Activated CD4-positive, alpha-beta memory T cell treated with anti-CD3 and anti-CD28 coated beads for 36 hours (primary cell): ENCODE measurements at places on chromosomes 7 and 10.

DNA sequence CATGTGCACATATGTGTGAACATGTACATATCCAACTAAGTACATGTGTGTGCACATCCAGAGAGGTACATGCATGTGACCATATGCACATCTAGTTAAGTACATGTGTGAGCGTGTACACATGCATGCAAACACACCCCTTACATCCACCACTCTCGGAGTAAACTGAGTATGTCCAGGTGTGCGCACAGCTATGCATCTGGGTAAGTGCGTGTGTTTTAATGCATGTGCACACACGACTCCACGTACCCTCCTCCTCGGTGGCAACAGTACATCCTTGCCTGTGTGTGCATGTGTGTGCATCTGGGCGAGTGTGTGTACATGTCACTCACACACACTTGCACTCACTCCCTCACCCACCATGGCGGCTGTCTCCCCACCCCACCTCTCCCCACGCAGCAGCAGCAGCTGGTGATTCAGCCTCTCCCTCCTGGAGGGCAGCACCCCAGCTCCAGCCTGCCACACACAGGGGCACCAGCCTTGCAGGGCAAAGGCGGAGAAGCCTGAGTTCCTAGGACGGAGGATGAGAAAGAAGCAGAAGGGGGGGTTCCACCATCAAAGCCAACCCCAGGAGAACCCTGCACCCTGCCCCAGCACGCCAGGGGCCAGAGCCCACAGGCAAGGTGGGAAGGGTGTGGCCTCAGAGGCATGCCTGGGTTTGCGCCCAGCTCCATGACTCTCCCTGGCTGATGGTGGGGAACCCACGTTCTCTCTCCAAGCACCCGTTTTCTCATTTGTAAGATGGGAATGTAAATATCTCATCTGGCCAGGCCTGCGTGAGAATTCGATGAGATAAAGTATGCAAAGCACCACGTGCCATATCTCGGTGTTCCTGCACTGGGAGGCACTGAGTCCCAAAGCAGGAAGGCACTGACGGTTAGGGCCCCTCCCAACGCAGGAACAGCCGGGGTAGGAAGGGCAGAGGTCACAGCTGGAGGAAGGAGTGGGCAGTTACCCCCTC is 27.7 kb upstream of the DNAAF5 start:
- DNase-seq: no peak

- no peak for DNase-seq
Measured at GRCh38 chr7:66429498-66430163, 199.1 kb upstream of the KCTD7 start.

- DNase-seq: no peak
Measured at GRCh38 chr10:61541960-61542359, 88.8 kb upstream of the TMEM26 start.

DNA sequence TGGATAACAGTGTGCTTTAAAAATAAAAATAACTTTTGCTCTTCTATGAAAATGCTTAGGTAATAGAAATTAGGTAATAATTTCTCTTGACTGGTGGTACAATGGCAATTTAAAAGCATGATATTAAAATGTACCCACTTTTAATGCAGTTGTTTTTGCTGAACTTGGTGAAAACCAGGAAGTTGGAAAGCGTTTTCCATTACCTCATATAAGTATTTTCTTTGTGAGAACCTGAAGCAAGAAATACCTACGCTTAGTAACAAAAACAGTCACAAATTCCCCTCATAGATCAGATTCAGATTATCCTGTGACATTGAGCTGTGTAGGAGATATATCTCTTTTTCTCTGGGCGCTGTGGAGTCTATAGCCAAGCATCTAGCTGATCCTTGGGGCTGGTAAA is 689.0 kb upstream of the FZD8 start:
- no peak for DNase-seq

DNA sequence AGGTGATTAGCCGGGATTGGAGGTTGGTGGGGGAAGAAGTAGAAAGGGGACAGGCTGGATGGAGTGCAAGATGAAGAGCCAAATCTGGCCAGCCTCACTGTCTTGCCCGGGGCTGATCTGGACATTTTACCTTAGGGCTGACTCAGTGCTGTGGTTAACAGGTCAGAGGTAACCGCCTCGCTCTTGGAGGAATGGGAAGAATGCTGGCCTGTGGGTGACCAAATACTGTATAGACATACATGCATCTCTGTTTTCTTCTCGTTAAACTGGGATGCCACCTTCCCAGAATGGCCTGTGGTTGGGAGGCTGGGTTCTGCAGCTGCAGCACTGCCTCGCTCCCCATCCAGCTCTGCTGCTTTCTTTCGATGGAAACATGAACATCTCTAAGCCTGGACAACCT is 120.0 kb downstream of the SEC23IP start:
- DNase-seq: no peak

DNA sequence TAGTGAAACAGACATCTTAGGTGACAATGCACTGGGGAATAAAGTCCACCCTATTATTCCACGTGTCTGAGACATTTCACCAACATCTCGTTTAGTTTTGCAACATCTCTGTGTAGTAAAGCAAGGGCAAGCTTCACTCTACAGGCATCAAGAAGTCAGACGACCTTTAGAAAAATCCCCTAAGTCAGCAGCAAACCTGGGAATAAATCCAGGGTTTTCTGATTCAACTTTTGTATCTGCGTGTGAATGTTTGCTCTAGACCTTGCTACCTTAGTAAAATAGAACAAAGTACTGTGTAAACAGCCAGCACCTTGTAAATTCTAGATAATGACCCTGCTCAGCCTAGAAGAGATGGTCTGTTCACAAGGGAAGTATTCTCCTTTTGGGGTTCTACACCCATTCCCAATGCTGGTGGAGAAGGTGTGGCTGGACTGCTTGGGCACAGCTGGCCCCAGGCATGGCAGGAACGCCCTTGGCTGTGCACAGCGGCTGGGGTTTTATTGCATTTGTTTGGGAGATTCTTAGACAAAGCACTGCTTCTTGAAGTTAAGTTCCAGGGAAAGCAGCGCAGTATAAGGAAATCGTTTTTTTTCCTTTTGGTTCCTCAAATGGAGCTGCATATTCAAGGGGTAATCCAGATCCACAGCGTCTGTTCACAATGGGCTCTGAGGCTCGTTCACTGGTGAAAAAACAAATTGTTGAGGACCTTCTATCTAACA is 38.3 kb upstream of the GALNTL5 start:
- no peak for DNase-seq

GRCh38 chr10:68139448-68140272 is 30.4 kb downstream of the MYPN start:
- no peak for DNase-seq

- no peak for DNase-seq
Measured at GRCh38 chr10:50375051-50375452, 123.7 kb upstream of the ASAH2 start.

GRCh38 chr7:158705234-158705850 is 738 bp upstream of the NCAPG2 start:
- DNase-seq: no peak

DNA sequence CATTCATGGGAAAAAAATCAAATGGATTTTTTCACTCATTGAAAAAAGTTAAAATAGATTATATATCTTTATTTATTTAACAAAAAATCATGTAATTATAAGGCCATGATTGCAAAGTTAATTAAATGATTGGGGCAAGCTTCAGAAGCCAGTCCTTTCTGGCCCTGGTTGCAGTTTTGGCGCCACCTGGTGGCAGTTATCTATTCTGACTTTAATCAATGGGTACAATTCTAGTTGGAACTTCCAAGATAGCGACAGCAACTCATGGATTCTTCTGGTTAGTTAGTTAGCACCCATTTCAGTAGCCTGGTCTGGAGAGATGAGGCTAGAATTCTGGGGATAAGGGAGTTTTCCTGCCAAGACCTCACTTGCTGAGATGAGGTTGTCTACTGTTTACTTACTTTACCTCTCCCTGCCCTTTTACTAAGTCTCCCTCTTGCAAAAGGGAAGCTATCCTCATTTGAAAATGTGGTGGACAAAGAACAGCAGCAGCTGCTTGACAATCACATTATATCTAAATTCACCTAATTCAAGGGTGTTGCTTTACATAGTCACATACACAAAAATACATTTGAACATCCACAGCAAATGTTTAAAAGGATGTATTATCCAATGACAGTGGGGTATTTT is 42.3 kb downstream of the NOC3L start:
- DNase-seq: peak; percentile 69

- DNase-seq: no peak
Measured at GRCh38 chr10:97452352-97452751, 6.4 kb downstream of the ZDHHC16 start.

- no peak for DNase-seq
Measured at GRCh38 chr10:49486009-49486408, 52.9 kb downstream of the ERCC6 start.

GRCh38 chr10:66586897-66587679 is 338.7 kb upstream of the LRRTM3 start:
- DNase-seq: no peak

DNA sequence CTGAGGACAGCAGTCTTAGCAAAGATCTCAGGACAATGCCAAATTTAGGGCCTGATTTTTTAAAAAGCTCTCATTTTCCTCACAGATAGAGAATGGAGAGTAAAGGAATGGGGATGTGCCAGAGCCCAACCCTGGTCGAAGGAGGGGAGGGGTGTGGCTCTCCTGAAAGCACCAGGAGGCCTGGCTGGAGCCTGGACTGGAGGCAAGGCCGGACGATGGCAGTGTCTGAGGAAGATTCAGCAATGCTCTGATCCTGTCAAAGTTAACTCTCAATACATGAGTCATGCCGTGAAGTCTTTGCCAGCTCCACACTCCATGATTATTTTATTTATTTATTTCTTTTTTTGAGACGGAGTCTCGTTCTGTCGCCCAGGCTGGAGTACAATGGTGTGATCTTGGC is 108.3 kb downstream of the UPF2 start:
- DNase-seq: no peak

- DNase-seq: peak; percentile 13
Measured at GRCh38 chr10:33214174-33214573, 120.3 kb downstream of the NRP1 start.

- no peak for DNase-seq
Measured at GRCh38 chr7:17094963-17095574, 203.4 kb upstream of the AHR start.

- peak; percentile 79 for DNase-seq
Measured at GRCh38 chr10:122298598-122299301, 27.7 kb downstream of the BTBD16 start.

GRCh38 chr7:149196151-149196704 is 882 bp downstream of the ZNF282 start:
- no peak for DNase-seq

DNA sequence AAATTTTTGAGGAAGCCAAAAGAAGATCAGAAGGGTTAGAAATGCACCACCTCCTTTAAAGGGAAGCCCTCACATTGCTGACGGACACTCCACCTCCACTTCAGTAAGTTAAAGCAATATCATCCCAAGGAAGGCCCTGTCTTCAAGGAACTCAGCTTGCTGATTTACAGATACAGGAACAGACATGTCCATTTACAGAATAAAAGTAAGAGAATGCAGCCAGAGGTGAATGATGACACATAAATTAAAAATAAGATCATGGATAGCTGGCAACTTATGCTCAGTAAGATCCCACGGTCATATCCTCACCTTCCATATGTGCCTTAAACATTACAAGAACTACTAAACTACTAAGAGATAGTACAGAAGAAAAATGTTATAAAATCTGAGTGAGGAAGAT is 20.4 kb downstream of the GRB10 start:
- DNase-seq: no peak

DNA sequence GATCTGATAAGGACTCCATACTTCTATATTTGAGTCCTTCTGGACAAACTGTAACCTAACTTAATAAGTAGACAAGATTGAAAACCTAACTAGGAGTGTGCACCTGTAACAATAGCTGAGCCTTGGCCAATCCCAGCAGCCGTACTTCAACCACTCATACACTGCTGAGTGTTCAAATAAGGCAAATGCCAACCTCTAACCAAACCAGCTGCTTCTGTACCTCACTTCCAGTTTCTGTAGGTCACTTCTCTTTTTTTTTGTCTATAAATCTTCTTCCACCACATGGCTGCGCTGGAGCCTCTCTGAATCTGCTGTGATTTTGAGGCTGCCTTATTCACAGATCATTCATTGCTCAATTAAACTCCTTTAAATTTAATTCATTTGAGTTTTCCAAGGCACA is 753.2 kb downstream of the DNAJB9 start:
- no peak for DNase-seq

DNA sequence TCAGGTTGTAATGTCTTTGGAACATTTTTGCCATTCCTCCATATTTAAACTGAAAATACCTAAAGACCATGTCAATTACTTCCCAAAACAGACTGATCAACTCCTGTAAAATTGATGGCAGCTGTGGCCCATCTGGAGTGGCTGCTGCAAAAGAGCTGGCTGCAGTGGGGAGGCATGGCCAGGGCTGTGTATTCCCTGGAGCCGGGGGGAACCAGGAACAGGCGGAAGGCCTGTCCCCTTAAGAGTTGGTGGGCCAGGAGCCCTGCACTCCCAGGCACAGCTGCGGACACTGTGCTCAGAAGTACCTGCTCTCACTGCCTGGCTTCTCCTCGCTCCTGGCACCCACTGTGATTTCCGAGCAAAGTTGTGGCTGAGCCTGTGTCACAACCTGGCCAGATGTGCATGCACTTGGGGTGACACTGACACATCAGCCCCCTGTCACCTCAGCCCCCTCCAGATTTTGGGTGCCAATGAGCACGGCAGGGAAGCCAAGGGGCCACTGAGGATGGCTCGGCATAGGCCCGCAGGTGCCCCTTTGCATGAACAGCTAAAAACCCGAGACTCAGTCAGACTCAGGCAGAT is 116.1 kb downstream of the DGKB start:
- no peak for DNase-seq

- DNase-seq: no peak
Measured at GRCh38 chr7:28166982-28167715, 13.4 kb downstream of the JAZF1 start.

DNA sequence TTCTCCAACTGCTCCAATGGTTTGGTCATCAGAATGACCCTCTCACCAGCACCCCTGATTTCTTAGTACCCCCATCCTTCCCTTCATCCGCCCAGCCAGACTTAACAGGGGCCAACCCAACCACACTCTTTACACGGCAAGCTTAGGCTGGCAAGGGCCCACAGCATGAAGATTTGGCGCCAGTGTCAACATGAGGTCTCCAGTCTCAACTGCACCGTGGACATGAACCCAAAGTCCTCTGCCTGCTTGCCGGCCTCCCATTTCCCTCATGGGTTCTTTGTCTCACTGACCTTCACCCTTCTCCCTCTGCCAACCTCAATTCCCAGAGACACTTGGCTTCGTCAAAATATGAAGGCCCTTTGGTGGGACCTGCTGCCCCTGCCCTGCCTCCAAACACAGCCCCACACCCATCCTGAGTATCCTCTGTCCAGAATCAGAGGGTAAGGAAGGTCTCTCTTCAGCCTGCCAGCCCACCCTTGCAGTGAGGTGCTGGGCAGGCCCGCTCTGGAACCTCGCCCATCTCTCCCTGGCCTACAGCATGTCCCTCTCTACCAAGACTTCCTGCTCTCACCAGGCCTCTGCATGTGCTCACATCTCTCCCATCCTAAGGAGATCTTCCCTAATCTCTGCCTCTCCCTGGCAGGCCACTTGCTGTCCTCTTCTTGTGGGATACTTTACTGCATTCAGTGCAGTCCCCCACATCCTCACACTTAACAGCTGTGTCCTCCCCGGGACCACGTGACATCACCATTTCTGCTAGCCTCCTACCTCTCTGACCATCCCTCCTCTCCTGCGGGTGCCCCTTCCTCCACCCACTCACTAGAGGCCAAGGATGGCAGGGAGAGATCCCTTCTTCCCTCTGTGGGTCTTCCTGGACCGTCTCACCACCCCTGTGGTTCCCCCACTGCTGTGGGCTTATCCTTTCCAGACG is 91.7 kb upstream of the ZMIZ1 start:
- DNase-seq: no peak
